ENCODE measurements at places on chromosomes 4 and X. TPM values are rescaled to one million over a fixed set of nuclear protein-coding genes. Genes with fewer than 3 reads are reported as not detected.

DNA sequence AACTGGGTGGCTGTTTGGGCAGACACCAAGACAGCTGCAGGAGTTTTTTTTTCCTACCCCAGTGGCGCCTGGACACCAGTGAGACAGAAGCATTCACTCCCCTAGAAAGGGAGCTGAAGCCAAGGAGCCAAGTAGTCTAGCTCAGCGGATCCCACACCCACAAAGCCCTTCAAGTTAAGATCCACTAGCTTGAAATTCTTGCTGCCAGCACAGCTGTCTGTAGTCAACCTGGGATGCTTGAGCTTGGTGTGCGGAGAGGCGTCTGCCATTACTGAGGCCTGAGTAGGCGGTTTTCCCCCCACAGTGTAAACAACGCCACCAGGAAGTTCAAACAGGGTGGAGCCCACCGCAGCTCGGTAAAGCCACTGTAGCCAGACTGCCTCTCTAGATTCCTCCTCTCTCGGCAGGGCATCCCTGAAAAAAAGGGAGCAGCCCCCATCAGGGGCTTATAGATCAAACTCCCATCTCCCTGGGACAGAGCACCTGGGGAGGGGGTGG, 171.4 kb downstream of the ARHGEF9 start:
- no peak for DNase-seq

DNA sequence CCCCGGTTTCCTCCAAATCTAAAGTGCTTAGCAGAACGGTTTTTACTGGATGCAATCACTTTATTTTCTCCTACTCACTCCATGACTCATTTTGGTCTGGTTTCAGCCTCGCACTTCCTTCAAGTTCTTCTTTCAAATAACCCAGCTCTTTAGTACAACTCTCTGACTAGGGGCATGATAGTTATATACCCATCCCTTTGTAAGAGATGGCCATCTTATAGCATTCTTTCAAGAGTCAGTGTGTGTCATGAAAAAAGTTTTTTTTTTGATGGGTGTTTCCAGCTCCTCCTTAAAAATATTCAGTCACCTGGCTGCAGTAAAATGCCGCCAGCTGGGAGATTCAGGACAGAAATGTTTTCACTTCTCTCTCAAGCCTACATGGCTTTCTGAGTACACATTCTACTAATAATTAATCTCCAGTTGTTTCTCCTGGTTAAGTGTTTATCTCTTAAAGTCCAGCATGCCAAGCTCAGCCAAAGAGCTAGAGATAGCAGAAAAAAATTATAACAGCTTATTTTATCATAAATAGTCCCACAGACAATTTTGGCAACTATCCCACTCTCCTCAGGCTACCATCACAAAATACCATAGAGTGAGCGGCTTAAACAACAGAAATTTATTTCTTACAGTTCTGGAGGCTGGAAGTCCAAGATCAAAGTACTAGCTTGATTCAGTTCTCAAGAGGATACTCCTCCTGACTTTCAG, 139.3 kb downstream of the GASK1B start:
- DNase-seq = no peak

DNA sequence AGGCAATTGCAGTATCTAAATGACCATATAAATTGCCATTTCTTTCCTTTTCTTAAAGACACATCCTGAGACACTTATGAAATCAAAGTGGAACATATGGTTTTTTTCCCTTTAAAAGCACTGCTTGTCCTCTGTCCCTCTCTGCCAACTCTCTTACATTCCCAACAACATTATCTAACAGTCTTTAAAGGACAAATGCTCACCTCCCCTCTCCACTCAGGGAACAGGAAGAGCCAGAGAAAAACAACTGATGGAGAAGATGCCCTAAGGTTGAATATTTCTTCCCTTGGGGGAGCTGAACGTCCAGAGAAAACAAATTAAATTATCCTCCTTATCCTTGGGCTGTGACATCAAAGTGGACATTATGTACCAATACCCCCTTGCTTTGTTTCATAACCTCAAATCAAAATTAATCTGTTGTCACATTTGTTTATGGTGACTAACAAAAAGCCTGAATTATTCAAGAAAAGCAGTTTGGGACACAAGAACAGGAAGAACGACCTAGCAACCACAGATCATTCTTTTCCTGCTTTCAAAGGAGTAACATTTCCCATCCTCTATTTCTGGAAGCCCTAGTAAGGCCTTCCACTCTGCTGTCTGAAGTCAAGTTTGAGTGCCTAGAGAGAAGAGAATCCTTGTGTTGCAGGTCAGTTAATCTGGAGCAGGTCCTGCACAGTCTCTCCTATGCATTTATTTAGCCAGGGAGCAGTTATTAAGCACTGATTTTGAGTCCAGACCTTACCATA, 52.6 kb upstream of the PAGE1 start:
- no peak for DNase-seq

GRCh38 chr4:55272589-55272988, 73.5 kb upstream of the SRD5A3 start:
- DNase-seq = no peak

GRCh38 chr4:106195435-106195950, 120.5 kb downstream of the TBCK start:
- no peak for DNase-seq

- no peak for DNase-seq
Measured at GRCh38 chr4:18529482-18529881, 507.9 kb upstream of the LCORL start.

DNA sequence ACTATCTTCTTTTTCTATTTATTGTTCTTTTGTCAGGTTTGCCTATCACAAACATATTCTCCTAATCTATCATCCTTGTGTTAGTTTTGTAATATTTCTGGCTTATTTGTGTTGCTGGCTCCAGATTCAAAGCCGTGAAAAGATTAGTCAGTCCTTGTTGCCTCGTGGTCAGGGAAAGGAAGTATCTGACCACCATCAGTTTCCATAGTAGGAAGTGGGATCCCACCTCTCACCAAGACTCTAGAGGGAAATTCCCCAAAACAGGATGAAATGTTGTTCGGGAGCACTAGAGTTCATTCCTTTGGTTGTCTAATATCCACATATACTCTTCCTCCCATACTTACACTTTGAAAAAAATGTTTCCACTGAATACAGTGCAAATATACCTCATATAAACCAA, 131.0 kb upstream of the HUWE1 start:
- DNase-seq = no peak

Gene ZDHHC15
- polyA plus RNA-seq = not detected

Gene HTR2C
- not detected for polyA plus RNA-seq

Measured in muscle of arm (tissue), 14 donors.